ENCODE measurements at places on chromosomes 11 and 22.

DNA sequence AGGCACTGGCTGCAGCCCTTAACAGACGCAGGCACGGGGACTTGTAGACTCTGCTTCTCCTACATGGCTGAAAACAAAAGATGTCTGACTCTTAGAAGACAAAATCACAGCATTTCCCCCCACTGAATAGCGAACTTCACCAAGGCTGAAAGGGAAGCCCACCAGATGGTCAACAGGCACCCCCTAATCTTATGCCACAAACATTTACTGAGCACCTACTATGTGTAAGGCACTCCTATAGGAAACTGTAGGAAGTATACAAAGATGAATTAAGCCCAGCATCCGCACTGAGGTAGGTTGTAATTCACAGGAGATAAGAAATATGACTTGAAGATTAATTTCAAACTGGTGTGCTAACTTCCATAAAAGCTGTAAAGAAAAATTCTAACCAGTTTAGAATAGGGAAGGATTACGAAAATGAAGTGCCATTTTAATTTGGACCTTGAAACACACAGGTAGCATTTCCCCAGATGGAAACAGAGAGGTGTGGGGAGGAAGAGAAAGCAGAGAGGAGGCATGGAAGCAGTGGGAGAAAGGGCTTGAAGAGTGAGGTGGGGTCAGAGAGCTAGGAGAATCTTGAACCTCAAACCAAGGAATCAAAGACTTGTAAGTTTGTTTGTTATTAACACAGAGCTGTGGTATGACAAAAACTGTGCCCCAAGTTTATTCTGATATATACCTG, 38.1 kb downstream of the NUMA1 start:
- H3K27ac ChIP-seq = no peak overlapping the region
- H3K27me3 ChIP-seq = no peaks in the 10 kb centered on the region
- no peak overlapping the region for H3K4me3 ChIP-seq
- no peak for DNase-seq
- peaks cover 28% of the 10 kb centered on the region for H3K4me1 ChIP-seq

- no peak for DNase-seq
- no peak overlapping the region for H3K27ac ChIP-seq
- H3K36me3 ChIP-seq = no peaks in the 10 kb centered on the region
- H3K27me3 ChIP-seq = peaks cover 17% of the 10 kb centered on the region
Measured at GRCh38 chr11:102653744-102654291, 28.7 kb upstream of the MMP20 start.

DNA sequence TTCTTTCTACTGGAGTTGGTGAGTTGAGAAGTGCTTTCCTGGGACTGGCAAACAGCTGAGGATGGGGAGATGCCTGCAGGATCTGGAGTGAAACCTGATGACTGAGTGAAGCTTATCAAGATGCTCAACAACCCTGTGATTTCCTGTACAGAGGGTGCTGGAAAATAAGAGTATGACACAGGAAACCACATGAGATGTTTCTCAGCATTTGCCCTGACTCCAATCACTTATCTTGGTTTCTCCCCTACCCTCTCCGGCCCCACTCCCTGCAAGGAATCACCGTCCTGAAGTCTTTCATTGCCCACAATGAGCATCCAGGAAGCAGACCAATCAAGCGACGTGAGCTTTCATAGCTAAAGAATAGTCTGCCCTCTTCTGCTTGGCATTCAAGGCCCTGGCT, at the start of gene MRGPRX2:
Gene MRGPRX2 (minus strand): TSS at position 89 of the 400 bp plus-strand sequence. CDS start 4,315 bp downstream, outside the sequence.
- no peak within 1 kb of the TSS for H3K4me3 ChIP-seq
- H3K36me3 ChIP-seq = no peaks in the 10 kb centered on the region
- H3K27ac ChIP-seq = no peak within 1 kb of the TSS

GRCh38 chr11:10407749-10408685, 47.0 kb upstream of the AMPD3 start:
- H3K27me3 ChIP-seq = peaks cover 9% of the 10 kb centered on the region
- no peaks in the 10 kb centered on the region for H3K36me3 ChIP-seq
- DNase-seq = no peak
- H3K4me3 ChIP-seq = no peak overlapping the region

DNA sequence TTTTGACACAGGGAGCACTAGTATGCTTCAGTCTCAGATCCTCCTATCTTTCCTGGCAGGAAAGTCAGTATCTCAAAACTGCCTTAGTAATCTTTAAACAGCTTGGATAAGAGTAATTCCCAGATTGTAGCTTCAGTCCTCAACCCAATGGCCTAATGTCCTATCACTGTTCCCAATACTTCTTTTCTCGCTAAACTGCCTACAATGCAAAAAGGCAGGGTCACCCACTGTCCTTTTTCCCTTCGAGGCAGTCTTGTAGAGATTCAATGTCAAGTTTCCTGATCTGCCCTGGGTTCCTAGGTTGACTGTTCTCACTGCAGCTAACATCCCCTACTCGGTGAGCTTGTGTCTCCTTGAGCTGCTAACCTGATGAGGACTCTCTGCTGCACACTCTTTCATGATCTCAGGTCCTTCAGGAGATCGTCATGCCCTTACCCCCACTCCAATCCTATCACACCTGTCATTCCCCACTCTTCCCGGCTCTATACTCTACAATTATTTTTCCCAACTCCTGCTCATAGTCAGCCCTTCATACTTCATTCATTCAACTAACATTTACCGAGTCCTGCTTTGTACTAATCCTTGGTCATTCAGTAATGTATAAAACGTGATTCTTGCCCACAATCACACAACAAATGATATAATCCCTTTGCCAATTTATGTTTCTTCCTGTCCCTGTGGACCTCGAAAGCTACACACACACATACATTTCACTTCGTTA, 904 bp downstream of the C2CD3 start:
- H3K27ac ChIP-seq = no peak overlapping the region
- H3K36me3 ChIP-seq = peaks cover 26% of the 10 kb centered on the region
- DNase-seq = no peak
- peaks cover 13% of the 10 kb centered on the region for H3K4me1 ChIP-seq
- no peaks in the 10 kb centered on the region for H3K27me3 ChIP-seq
- no peak overlapping the region for H3K4me3 ChIP-seq

- peaks cover 14% of the 10 kb centered on the region for H3K27me3 ChIP-seq
- no peak overlapping the region for H3K4me3 ChIP-seq
- H3K4me1 ChIP-seq = no peaks in the 10 kb centered on the region
Measured at GRCh38 chr11:12789596-12790215, 115.5 kb downstream of the TEAD1 start.

DNA sequence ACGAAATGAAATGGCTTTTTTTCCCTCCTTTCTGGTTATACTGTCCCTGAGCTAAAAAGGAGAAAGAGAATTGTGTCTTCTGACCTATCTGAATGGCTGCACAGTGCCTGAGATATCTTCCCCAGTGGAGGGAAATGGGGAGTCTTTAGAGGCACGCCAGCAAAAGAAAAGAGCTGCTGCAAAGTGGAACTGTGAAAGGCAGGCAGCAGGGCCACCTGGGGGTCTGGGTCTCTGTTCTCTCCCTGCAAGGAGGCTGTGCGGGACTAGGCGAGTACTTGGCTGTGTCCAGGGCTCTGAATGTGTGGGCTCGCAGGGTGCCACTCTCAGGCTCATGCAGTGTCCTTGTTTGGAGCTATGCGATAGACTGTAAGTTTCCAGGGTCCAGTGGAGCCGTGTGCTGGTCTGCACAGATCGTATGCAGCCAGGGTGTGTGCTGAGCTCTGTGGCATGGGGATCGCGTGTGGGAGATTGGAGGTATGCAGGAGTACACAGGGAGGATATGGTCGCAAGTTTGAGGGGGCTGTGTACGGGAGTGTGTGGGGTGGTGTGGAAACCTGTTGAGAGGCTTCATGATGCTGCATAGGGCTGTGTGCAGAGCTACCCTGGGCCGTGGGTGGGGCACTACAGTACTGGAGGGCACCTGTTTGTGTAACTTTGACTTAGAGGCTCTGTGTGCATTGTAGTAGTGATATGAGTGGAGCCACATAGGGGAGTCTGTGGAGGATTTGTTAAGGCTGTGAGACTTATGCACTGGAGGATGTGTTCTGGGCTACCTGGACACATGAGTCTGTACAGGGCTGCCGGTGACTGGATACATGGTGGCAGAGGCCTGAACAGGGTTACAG, 70.1 kb upstream of the OLFML1 start:
- no peak overlapping the region for H3K4me3 ChIP-seq
- H3K27ac ChIP-seq = no peak overlapping the region
- H3K27me3 ChIP-seq = peaks cover 3% of the 10 kb centered on the region
- H3K36me3 ChIP-seq = no peaks in the 10 kb centered on the region
- no peaks in the 10 kb centered on the region for H3K4me1 ChIP-seq
- no peak for DNase-seq

DNA sequence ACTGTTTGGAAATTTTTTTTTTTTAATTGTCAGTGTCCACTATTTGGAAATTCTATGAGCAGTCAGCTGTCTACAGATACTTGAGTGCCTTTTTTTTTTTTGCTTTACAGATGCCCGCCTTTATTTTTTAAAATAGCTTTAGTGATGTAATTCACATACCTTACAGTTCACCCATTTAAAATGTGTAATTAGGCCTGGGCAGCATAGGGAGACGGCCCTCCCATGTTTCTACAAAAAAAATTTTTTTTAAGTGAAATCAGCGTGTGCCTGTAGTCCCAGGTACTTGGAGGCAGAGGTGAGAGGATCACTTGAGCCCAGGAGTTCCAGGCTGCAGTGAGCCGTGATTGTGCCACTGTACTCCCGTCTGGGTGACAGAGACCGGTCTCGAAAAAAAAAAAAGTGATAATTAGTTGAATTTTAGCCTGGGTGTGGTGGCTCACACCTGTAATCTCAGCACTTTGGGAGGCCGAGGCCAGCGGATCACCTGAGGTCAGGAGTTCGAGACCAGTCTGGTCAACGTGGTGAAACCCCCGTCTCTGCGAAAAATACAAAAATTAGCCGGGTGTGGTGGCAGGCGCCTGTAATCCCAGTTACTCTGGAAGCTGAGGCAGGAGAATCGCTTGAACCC, 1.5 kb downstream of the ZNF143 start:
- DNase-seq = no peak
- H3K4me3 ChIP-seq = peak overlapping the region; percentile 93
- no peaks in the 10 kb centered on the region for H3K27me3 ChIP-seq
- peaks cover 18% of the 10 kb centered on the region for H3K4me1 ChIP-seq

- peaks cover 55% of the 10 kb centered on the region for H3K4me1 ChIP-seq
- peaks cover 9% of the 10 kb centered on the region for H3K36me3 ChIP-seq
- DNase-seq = no peak
- H3K27ac ChIP-seq = peak overlapping the region; percentile 95
Measured at GRCh38 chr11:66126064-66126463, 56.0 kb downstream of the PACS1 start.

DNA sequence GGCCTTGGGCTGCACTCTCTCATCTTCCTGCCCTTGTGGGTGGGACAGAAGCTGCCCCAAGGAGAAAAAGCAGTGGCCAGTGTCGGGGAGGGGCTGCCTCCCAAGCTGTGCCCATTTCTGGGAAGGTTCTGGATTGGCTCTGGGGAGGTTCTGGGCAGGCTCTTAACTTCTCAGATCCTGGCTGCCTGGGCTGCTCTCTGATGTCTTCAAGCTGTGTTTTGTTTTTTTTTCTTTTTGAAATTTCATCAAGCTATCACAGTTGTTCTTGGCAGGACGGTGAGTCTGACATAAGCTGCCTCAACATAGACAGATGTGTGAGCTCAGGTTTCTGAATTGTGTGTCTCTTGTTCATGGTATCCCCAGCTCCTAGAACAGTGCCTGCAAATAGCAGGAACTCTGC, 1032.0 kb downstream of the BRD1 start:
- no peaks in the 10 kb centered on the region for H3K4me1 ChIP-seq
- no peaks in the 10 kb centered on the region for H3K27me3 ChIP-seq
- no peaks in the 10 kb centered on the region for H3K36me3 ChIP-seq
- H3K27ac ChIP-seq = no peak overlapping the region
- no peak overlapping the region for H3K4me3 ChIP-seq

GRCh38 chr11:35223371-35223796, 84.4 kb downstream of the CD44 start:
- peaks cover 8% of the 10 kb centered on the region for H3K4me1 ChIP-seq
- H3K27me3 ChIP-seq = no peaks in the 10 kb centered on the region
- DNase-seq = no peak
- H3K4me3 ChIP-seq = no peak overlapping the region
- H3K36me3 ChIP-seq = peaks cover 96% of the 10 kb centered on the region

DNA sequence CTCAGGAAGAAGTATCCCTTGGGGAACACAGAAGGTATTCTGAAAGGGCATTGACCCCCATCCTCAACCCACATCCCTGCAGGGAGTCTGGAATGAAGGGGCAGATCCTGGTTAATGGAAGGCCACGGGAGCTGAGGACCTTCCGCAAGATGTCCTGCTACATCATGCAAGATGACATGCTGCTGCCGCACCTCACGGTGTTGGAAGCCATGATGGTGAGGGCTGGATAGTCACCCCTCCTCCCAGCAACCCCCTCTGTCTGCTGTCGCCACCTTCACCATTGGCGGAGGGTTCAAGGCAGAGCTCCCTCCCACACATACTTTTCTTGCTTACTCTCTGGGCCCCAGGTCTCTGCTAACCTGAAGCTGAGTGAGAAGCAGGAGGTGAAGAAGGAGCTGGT, 5.3 kb downstream of the ABCG4 start:
- DNase-seq = no peak
- H3K27me3 ChIP-seq = peaks cover 36% of the 10 kb centered on the region
- no peak overlapping the region for H3K27ac ChIP-seq
- H3K4me3 ChIP-seq = no peak overlapping the region
- H3K36me3 ChIP-seq = no peaks in the 10 kb centered on the region

GRCh38 chr11:108916290-108916689, 251.4 kb downstream of the DDX10 start:
- H3K27ac ChIP-seq = no peak overlapping the region
- peaks cover 11% of the 10 kb centered on the region for H3K36me3 ChIP-seq
- no peak overlapping the region for H3K4me3 ChIP-seq
- no peaks in the 10 kb centered on the region for H3K27me3 ChIP-seq

DNA sequence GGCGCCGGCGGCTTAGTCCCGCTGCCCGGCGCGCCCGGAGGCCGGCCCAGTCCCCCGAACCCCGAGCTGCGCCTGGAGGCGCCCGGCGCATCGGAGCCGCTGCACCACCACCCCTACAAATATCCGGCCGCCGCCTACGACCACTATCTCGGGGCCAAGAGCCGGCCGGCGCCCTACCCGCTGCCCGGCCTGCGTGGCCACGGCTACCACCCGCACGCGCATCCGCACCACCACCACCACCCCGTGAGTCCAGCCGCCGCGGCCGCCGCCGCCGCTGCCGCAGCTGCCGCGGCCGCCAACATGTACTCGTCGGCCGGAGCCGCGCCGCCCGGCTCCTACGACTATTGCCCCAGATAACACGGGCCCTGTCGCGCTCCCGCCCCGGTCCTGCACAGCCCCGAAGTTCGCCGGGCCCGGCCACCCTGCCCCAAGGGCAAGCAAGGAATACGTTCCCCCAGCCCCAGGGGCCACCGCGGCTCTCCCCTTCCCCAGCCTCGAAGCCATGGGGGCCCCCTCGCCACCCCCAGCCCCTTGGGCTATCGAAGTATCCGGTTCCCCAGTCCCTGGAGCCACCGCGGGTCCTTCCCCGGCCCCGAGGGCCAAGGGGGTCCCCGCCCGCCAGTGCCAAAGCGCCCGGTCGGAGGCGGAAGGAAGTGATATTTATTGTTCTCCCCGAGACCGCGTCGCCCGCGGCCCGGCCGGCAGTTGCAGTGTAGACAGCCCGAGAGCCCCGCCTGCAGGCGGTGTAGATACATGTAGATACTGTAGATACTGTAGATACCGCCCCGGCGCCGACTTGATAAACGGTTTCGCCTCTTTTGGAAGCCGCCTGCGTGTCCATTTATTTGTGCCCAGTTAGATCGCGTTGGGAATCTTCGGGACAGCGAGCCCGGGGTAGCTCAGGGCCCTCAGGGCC, 6.2 kb downstream of the TBX1 start:
- H3K4me3 ChIP-seq = peak overlapping the region; percentile 30
- peaks cover 58% of the 10 kb centered on the region for H3K27me3 ChIP-seq
- peak; percentile 46 for DNase-seq
- no peaks in the 10 kb centered on the region for H3K36me3 ChIP-seq
- no peaks in the 10 kb centered on the region for H3K4me1 ChIP-seq
- H3K27ac ChIP-seq = no peak overlapping the region

GRCh38 chr11:78588517-78588916, 13.9 kb upstream of the NARS2 start:
- no peaks in the 10 kb centered on the region for H3K4me1 ChIP-seq
- H3K36me3 ChIP-seq = peaks cover 7% of the 10 kb centered on the region
- H3K27me3 ChIP-seq = peaks cover 36% of the 10 kb centered on the region
- no peak overlapping the region for H3K4me3 ChIP-seq

Measured in activated T-helper 2 cell treated with anti-CD3 and anti-CD28 coated beads, Interferon-gamma antibody, Interleukin-2, Interleukin-4, amounts not matched to agents 10 μg/mL and 5 μg/mL and 100 μg/mL, durations not matched to agents 14 hours and 24 hours and 36 hours (primary cell).